ENCODE measurements at places on chromosomes 4 and X. TPM values are rescaled to one million over a fixed set of nuclear protein-coding genes. Genes with fewer than 3 reads are reported as not detected.

The CDS1 gene
- total RNA-seq = 39.8 TPM

- no peaks in the 10 kb centered on the region for H3K36me3 ChIP-seq
- no peaks in the 10 kb centered on the region for H3K4me1 ChIP-seq
- H3K27ac ChIP-seq = no peak overlapping the region
- H3K4me3 ChIP-seq = no peak overlapping the region
- H3K27me3 ChIP-seq = no peaks in the 10 kb centered on the region
Observed at GRCh38 chrX:48076343-48076742, 4.9 kb upstream of the ZNF630 start.

DNA sequence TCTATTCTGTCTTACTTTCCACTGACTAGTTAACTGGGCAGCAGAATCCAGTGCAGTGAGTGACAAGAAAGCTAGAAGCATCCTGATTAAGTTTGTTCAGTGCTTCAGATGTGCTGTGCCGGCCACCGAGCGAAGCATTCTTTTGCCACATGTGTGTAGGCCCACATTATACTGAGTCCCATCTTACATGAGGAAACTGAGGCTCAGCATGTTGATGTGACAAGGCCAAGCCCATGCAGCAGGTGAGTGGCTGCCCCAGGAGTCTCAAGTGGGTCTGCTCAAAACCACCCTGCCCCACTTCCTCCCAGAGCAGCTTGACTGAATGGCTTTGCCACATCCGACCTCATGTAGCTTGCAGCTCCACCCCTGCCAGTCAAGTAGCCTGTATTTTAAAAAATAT lies 50.5 kb downstream of the RHOH start:
- no peaks in the 10 kb centered on the region for H3K27me3 ChIP-seq
- no peak overlapping the region for H3K27ac ChIP-seq
- no peak overlapping the region for H3K4me3 ChIP-seq
- no peaks in the 10 kb centered on the region for H3K4me1 ChIP-seq
- DNase-seq = no peak
- no peaks in the 10 kb centered on the region for H3K36me3 ChIP-seq

DNA sequence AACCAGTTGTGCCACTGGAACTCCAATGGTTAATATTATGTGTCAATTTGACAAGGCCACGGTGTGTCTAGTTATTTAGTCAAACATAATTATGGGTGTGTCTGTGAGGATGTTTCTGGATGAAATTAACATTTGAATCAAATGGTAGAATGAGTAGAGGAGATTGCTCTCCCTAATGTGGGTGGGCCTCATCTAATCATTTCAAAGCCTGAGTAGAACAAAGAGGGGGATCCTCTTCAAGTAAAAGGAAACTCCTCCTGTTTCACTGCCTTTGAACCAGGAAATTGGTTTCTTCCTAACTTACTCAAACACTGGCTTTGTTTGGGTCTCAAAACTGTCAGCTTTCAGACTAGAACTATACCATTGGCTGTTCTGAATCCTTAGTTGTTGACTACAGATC lies 1692.1 kb downstream of the PCDH19 start:
- H3K27me3 ChIP-seq = no peaks in the 10 kb centered on the region
- no peak overlapping the region for H3K27ac ChIP-seq
- DNase-seq = no peak
- no peaks in the 10 kb centered on the region for H3K4me1 ChIP-seq
- H3K36me3 ChIP-seq = no peaks in the 10 kb centered on the region

DNA sequence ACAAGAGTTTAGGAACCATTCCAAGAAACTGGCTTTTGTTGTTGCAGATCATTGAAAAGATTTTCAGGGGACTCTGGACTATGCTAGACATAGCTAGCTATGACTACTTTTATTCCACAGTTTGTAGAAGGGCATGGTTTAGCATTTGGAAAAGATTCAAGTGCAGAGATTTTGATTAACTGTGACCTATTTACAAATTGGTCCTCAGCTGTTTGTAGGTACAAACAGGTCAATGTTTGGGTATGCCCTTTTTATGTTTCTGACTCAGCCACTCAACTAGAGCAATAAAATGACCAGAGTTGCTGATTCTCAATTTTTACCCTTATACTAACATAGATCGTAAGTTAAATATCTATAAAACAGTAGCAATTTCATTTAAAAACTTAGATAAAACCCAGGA lies 46.7 kb downstream of the IGFBP7 start:
- H3K4me1 ChIP-seq = peaks cover 5% of the 10 kb centered on the region
- H3K27ac ChIP-seq = no peak overlapping the region
- H3K36me3 ChIP-seq = no peaks in the 10 kb centered on the region
- no peak overlapping the region for H3K4me3 ChIP-seq
- DNase-seq = no peak

DNA sequence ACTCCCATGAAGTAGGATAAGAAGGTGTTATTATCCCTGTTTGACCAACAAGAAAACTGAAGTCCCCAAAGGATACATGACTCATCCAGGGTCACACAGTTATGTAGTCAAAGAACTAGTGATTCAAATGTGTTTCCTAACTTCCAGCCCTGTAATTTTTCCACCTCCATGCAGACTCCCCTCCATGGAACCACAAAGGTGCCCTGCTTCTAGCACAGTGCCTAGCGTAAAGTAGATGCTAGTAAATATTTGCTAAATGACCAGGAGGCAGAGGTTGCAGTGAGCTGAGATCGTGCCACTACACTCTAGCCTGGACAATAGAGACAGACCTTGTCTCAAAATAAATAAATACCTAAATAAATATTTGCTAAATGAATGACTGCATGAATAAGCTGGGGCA lies 55.8 kb downstream of the FRMPD3 start:
- H3K27ac ChIP-seq = no peak overlapping the region
- no peaks in the 10 kb centered on the region for H3K36me3 ChIP-seq
- H3K4me1 ChIP-seq = no peaks in the 10 kb centered on the region
- no peak for DNase-seq
- no peaks in the 10 kb centered on the region for H3K27me3 ChIP-seq

The F9 gene
- 0.10 TPM for total RNA-seq

- H3K27me3 ChIP-seq = no peaks in the 10 kb centered on the region
- no peaks in the 10 kb centered on the region for H3K4me1 ChIP-seq
- no peak for DNase-seq
Observed at GRCh38 chr4:61309616-61310015, 109.5 kb downstream of the ADGRL3 start.

DNA sequence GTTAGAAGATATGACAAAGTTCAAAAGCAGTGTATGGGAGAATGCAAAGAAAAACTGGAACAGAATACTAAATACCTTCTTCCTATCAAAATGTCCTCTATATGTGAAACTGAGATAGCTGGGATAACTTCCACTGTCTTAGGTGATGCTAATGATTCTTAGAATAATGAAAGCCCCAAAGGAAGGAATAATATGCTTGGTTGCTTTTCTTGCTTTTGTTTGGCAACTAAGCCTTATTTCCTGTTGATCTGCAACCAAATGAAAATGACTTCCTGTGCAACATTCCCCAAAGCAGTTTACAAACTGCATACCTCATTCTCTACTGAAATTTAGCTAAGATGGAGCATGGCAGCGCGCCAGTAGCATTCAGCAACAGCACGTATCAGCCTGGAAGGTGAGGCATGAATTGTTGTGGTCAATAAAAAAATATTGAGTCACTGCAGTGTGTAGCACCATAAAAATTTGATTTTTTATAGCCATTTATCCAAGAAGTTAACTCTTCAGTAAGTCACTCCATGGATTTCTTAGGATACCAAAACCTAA lies 18.7 kb downstream of the NDNF start:
- H3K27ac ChIP-seq = no peak overlapping the region
- no peak overlapping the region for H3K4me3 ChIP-seq
- no peak for DNase-seq

The MECP2 gene
- 110 TPM for total RNA-seq

The KLHL4 gene
- 0.89 TPM for total RNA-seq

The ARMCX2 gene
- total RNA-seq = 18.1 TPM

DNA sequence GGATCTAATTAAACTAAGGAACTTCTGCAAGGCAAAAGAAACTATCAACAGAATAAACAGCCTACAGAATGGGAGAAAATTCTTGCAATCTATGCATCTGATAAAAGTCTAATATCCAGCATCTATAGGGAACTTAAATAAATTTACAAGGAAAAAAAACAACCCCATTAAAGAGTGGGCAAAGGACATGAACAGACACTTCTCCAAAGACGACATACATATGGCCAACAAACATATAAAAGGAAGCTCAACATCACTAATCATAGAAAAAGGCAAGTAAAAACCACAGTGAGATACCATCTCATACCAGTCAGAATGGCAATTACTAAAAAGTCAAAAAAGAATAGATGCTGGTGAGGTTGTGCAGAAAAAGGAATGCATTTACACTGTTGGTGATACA lies 134.8 kb upstream of the PAQR3 start:
- DNase-seq = no peak
- no peak overlapping the region for H3K27ac ChIP-seq
- H3K4me3 ChIP-seq = no peak overlapping the region
- no peaks in the 10 kb centered on the region for H3K4me1 ChIP-seq

DNA sequence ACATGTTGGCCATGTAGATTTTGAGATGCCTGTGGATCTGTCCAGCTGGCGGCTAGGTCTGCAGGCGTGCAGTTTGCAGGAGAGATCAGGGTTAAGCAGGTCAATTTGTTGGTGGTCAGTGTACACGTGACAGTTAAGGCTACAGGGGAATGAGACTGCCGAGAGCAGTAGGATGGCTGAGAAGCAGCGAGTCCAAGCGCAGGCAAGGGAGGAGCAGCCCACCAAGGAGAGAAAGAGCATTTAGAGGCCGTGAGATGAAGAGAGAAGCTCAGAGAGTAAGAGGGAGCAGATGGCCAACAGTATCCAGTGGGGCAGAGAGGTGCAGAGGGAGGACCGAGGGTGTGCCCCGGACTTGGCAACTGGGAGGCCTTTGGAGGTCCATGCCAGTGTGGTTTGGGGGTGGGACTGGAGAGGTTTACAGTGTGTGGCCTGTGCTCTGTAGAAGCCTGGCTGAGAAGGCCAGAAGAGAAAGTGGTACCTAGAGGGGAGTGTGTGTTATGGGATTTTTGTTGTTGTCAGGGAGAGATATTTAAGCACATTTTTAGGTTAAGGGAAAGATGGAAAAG lies 18.4 kb downstream of the SNX25 start:
- no peaks in the 10 kb centered on the region for H3K36me3 ChIP-seq
- peaks cover 27% of the 10 kb centered on the region for H3K4me1 ChIP-seq
- no peak overlapping the region for H3K4me3 ChIP-seq
- no peak overlapping the region for H3K27ac ChIP-seq

DNA sequence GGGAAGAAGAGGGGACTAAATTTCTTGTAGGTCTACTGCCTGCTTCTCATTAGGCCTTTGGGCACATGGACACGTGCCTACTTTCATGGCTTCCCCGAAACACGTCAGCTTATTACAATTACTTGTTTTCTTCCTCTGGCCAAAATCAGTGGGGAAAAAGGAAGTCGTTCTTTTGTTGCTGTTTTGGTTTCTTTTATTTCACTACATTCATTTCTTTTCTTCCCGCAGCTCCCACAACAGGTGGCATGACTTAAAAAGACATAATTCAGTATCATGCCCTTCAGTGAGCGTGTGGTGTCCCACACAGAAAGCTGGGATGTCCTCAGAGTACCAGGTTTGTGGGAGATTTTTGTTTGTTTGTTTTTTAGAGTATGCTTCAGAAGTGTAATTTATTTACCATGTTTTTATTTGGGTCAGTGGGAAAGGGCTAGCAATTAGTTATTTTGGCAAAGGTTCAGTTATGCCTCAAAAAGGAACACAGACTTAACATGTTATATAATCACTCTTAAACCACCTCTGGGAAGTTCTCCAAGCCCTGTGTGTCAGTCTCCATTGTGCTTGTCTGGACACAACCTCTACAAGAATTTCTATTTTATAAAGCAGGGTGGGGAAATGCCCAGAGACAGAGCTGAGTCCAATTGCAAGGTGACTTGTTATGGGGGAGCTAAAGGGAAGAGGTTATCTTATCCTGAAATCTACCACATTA lies 44.2 kb upstream of the SPRY1 start:
- no peak for DNase-seq
- no peak overlapping the region for H3K4me3 ChIP-seq
